ENCODE measurements at places on chromosomes 2 and 18.

- no peak for DNase-seq
Measured at GRCh38 chr2:69300650-69301049, 86.4 kb downstream of the GFPT1 start.

- no peak for DNase-seq
Measured at GRCh38 chr18:25825979-25826776, 264.2 kb downstream of the SS18 start.

GRCh38 chr2:7203056-7203467 is 285.9 kb downstream of the RNF144A start:
- DNase-seq = peak; percentile 59

DNA sequence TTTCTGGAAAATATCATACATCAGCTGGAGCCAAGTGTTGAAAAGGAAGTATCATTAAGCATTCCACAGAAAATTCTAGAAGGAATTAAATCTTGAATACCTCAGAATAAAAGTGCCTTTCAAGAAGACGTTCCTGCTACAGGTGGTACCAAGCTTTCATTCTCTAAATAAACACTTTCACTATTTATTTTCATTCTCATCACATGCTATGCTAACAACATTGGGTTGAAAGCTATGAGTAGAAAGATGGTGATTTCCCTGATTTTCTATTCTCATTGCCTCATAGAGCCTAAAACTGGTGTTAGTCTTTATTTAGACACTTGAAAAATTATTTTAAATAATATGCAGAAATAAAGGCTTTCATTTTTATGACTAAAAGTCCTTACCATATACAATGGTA is 324.7 kb downstream of the LRP1B start:
- DNase-seq = no peak

GRCh38 chr2:128306081-128306930 is 12.4 kb downstream of the HS6ST1 start:
- peak; percentile 79 for DNase-seq

- DNase-seq = no peak
Measured at GRCh38 chr2:169119123-169119760, 49.9 kb downstream of the DHRS9 start.

GRCh38 chr2:226357816-226358215 is 441.8 kb downstream of the IRS1 start:
- DNase-seq = no peak

DNA sequence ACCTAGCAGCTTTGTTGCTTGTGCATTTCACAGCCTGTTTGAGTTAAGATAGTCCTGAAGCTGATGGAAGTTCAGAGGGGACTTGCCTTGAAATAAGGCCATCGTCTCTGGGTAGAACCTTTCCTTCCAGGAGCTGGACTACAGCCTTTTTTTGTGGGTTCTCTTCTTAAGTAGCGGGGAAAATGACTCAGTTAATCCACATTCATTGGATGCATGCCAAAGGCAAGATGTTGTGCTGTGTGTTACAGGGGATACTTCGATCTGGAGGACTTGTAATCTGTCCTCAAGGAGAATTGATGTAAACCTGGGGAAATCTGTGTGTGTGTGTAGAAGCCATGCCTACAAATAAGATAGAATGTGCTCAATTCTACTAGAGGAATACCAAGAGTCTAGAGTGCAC is 46.8 kb downstream of the RPIA start:
- DNase-seq = peak; percentile 10

DNA sequence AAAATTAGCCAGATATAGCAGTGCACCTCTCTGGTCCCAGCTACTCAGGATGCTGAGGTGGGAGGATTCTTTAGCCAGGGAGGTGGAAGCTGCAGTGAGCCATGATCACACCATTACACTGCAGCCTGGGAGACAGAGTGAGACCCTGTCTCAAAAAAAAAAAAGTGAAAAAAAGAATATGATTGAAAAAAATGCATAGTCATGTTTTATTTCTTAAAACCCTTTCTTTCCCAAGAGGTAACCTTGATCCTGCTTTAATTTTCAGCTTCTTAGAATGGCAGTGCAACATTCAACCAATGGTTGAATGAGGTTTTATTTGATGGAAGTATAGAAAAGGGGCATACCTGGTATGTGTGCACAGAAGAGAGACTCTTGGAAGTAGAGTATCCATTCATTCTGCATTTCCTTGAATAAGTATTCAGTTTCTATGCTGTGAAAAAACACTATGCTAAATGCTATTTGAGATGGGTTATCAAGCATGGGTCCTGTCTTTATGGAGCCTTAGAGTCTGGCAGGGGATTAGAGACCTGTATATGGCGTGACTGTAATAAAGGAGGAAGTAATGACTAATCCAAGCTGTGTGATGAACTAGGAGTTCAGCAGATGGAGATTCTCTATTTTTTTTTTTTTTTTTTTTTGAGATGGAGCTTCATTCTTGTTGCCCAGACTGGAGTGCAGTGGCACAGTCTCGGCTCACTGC is 146.3 kb downstream of the WDSUB1 start:
- peak; percentile 56 for DNase-seq

- no peak for DNase-seq
Measured at GRCh38 chr18:35804377-35804776, 168.1 kb upstream of the RMP24 start.

DNA sequence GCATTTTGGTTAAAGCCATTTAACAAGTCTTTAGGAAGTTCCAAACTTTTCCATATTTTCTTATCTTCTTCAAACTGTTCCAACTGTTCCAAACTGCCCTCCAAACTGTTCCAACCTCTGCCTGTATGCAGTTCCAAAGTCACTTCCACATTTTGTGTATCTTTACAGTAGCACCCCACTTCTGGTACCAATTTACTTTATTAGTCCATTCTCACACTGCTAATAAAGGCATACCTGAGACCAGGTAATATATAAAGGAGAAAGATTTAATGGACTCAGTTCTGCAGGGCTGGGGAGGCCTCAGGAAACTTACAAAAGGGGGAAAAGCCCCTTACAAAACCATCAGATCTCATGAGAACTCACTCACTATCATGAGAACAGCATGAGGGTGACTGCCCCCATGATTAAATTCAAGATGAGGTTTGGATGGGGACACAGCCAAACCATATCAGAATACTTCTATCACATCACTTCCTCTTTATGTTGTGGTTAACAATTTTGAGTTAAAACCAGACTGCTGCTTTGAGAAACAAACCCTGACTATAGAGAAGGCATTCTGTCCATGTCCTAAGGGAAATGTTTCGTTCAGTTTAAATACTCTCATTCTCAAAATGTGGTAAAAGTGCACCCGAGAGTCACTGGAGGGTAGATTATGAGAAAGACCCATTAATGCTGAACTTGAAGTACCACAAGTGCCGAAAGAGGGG is 11.0 kb downstream of the IL18R1 start:
- DNase-seq = no peak

DNA sequence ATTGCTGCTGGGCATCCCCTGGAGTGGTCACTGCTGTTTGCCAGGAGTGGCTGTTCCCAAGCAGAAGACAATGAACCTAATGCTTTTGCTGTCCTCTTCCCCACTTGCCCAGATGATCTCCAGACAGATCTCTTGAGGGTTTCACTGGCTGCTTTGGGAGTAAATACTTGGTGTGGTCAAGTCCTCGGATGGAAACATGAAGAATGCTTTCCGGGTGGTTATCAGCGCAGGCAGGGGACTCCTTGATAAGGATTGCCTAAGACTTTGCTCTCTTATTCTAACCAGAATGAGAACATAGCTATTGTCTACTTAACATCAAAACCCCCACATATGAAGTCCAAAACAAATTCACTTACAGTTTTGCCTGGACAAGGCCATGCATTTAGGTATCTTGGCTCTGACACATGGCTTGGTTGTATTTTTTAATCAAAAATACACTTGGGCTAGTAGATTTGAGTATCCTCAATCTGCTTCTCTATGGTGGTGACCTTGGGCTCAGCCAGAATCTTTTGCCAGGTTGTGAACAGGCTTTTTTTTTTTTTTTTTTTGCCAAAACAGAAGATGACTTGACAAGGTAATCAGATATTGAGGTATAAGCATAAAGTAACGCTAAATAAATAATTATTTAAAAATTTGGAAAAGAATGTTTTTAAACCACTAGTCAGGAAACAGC is 34.8 kb upstream of the MYO3B start:
- no peak for DNase-seq

DNA sequence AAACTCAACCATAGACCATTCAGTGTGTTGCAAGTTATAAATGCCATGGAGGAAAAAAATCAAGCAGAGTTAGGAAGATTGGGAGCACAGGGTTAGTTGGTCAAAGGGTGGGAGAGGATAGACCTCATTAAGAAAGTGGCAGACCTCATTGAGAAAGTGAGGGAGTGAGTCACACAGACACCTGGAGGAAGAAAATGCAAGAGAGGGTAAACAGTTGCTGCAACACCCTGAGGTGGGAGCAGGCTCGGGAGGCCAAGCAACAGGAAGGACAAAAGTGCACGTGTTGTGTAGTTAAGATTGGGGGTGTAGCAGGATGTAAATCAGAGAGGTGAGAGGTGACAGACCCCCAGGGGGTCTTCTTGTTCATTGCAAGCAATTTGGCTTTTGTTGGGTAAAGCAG is 6.4 kb downstream of the IL1RL1 start:
- DNase-seq = no peak

DNA sequence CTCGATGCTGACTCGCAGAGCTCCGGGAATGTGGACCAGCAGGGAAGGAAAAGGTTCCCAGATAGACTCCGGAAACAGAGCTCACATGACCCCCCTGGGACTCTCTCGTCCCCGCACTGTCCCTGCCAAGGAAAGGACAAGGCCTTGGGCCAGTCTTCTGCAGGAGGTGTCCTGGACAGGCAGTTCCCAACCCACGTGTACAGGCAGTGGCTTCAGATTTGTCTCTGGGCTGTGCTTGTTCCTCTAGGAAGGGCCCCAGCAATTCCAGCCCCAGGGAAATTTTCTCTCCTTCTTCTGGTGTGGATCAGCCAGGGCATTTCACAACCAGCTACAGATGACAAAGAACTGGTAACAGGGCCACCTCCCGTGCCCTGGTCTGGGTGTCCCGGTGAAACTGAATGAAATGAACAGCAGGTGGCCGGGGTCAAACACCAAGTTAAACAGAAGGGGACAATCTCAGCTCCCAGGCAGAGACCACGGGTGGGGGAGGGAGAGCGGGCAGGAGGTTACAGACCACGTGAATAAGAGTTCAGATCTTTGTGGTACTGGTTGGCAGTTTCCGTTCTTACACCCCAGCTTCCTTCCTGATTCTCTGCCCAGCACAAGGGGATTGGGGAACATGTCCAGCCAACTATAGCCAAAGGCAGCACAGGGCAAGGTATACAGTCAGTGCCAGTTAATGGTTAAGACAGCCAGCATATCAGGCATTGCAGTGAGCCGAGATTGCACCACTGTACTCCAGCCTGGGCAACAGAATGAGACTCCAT is 52.2 kb upstream of the CAB39 start:
- no peak for DNase-seq

GRCh38 chr2:196956069-196956468 is 29.6 kb upstream of the PGAP1 start:
- no peak for DNase-seq

- DNase-seq = peak; percentile 56
Measured at GRCh38 chr2:137938204-137938603, 26.1 kb upstream of the HNMT start.

- DNase-seq = no peak
Measured at GRCh38 chr2:30454571-30454970, 7.5 kb downstream of the LCLAT1 start.
